ENCODE measurements at places on chromosomes 5 and 9.

- H3K4me1 ChIP-seq = no peaks in the 10 kb centered on the region
- DNase-seq = no peak
- H3K27ac ChIP-seq = no peak overlapping the region
- H3K36me3 ChIP-seq = no peaks in the 10 kb centered on the region
Observed at GRCh38 chr5:51047369-51047768, 335.9 kb upstream of the ISL1 start.

GRCh38 chr9:121075251-121076036, 689 bp downstream of the CNTRL start:
- peaks cover 52% of the 10 kb centered on the region for H3K4me1 ChIP-seq
- peaks cover 6% of the 10 kb centered on the region for H3K36me3 ChIP-seq
- H3K4me3 ChIP-seq = peak overlapping the region; percentile 100
- no peaks in the 10 kb centered on the region for H3K27me3 ChIP-seq

DNA sequence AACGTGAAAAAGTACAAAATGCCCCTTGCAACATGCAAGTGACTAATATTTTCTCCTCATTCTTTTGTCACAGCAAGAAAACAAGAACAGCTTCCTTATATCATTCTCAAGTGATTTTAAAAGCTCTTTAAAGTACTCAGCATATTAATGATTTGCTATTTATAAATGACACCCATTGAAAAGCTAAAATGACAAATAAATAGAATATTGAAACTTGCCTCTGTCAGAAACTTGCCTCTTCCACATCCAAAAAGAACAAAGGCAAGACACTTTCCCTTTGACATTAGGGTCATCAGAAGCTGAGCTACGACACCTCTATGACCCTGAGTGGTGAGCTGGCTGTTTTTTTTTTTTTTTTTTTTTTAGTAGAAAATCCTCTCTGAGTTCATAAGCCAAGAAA, 339.6 kb upstream of the ITGA1 start:
- no peaks in the 10 kb centered on the region for H3K4me1 ChIP-seq
- no peak for DNase-seq
- no peaks in the 10 kb centered on the region for H3K36me3 ChIP-seq
- H3K4me3 ChIP-seq = no peak overlapping the region
- no peaks in the 10 kb centered on the region for H3K27me3 ChIP-seq
- H3K27ac ChIP-seq = no peak overlapping the region

DNA sequence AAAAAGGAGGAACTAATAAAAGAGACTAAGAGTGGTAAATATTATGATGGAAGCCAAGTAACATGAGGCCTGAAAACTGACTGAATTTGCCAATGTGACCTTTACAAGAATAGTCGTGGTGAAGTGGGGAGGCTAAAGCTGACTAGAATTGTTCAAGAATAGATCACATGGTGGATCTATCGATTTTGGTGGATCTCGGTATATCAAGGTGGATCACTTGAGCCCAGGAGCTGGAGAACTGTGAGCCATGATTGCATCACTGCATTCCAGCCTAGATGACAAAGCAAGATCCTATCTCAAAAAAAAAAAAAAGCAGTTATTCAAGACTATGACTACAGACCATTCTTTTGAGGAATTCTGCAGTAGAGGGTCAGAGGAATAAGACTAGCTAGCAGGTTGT, 15.1 kb downstream of the ERMP1 start:
- no peak overlapping the region for H3K4me3 ChIP-seq
- H3K36me3 ChIP-seq = peaks cover 40% of the 10 kb centered on the region
- no peak for DNase-seq
- no peaks in the 10 kb centered on the region for H3K27me3 ChIP-seq

GRCh38 chr5:14444161-14444560, 137.4 kb upstream of the OTULINL start:
- no peak overlapping the region for H3K27ac ChIP-seq
- H3K4me3 ChIP-seq = no peak overlapping the region
- H3K4me1 ChIP-seq = no peaks in the 10 kb centered on the region
- peaks cover 6% of the 10 kb centered on the region for H3K27me3 ChIP-seq

All from activated CD4-positive, alpha-beta T cell treated with anti-CD3 and anti-CD28 coated beads, Interleukin-2, amount 10 ng/mL, durations not matched to agents 24 days and 14 days (primary cell).